ENCODE measurements at places on chromosomes 1 and 21.

- DNase-seq = no peak
Observed at GRCh38 chr1:197391303-197392226, 123.5 kb downstream of the CRB1 start.

GRCh38 chr21:36134803-36135390, at the start of gene CBR3:
Gene CBR3 (plus strand): TSS chr21:36135079. CDS start chr21:36135193, 114 bp downstream.
- DNase-seq = no peak

GRCh38 chr1:162541619-162542141, 19.8 kb upstream of the UAP1 start:
- peak; percentile 96 for DNase-seq

DNA sequence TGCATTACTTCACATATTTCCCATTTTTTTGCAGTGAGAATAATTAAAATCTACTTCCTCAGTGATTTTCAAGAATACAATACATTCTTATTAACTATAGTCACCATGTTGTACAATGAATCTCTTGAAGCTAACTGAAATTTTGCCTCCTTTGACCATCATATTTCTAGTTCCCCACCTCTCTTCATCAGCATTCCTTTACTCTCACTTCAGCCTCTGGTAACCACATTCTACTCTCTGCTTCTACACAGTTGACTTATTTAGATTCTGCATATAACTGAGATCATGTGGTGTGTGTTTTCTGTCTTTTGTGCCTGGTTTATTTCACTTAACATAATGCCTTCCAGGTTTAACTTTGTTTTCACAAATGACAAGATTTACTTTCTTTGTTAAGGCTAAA, 304.4 kb upstream of the LYPLAL1 start:
- no peak for DNase-seq

- DNase-seq = no peak
Observed at GRCh38 chr1:27668121-27668807, 3.7 kb downstream of the IFI6 start.

Data from AG04449 (cell line).